ENCODE measurements at places on chromosomes 12 and 14.

DNA sequence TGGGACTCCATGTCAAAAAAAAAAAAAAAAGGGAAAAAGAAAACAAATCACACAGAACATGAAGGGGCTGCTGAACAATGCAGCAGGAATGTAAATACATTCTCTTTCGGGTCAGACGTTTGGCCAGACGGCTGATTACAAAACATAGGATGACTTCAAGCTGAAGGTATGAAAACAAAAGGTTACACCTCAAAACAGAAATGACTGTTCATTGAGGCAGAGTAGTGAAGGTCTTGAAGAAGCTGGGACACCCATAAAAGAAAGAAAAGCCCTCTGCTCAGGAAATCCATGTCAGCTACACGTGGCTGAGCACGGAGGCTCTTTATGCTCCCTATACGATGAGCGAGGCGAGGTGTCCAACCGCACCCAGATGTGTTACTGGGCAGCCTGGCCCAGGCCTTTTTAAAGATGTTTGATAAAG, 37.7 kb downstream of the FGD4 start:
- DNase-seq = no peak

DNA sequence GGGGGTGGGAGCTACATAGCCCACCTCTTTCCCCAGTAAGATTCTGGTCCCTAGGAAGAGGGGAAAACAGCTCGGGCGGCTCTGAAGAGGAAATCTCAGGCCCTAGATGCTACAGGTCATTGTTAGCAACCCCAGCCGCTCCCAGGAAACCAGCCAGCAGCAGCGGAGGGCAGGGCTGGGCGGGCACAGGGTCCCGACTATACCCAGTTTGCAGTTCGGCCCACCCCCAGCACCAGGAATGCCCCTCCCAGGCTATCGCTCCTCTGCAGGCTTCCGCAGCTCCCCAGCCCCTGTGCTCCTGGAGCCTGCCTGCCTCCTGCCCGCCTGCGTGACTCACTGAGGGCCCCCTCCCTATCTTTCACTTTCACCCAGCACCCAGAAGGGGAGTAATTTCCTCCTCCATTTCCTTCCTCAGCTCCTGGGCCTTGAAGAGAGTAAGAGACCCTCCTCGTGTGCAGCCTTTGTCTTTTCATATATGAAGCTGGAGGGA, 27.2 kb upstream of the PNMA1 start:
- no peak for DNase-seq

GRCh38 chr12:93060666-93061472, 131.8 kb upstream of the EEA1 start:
- DNase-seq = no peak

GRCh38 chr14:30678926-30679431, 56.9 kb downstream of the SCFD1 start:
- no peak for DNase-seq

DNA sequence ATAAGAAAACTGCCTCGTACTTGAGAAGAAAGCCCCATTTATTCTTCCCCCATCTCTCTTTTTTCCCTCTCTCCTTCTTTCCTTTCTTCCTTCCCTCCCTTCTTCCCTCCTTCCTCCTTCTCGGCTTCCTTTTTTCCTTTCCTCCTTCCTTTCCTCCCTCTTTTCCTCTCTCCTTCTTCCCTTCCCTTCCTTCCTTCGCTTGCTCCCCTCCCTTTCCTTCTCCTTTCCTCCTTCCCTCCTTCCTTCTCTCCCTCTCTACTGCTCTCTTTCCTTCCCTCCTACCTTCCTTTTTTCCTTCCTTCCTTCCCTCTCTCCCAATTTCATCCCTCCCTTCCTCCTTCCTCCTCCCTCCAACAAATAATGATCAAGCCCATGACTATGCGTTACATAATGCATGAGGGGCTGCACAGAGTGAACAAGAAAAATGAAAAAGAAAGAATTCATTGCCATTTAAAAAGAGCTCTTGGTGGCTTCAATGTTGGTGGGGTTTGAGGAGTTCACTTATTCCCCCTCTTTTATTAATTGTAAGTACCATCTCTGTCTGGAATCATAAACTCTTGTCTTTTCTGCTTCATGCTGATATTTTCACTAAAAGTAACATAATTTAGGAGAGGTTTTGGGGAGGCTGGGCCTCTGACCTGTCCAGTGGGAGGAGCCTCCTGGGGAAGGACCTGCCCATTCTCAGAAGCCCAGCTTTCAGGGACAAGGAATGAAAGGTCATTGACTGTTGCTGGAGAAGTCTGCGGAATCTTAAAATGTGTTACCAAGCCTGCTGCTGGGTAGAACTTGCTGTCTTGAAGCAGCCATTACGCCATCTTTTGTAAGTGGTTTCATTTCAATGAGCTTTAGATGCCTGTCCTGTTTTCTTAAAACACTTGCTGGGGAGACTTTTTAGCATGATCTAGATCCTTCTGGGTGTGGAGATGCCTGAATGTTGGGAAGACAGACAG, 144.3 kb downstream of the CHST11 start:
- no peak for DNase-seq

DNA sequence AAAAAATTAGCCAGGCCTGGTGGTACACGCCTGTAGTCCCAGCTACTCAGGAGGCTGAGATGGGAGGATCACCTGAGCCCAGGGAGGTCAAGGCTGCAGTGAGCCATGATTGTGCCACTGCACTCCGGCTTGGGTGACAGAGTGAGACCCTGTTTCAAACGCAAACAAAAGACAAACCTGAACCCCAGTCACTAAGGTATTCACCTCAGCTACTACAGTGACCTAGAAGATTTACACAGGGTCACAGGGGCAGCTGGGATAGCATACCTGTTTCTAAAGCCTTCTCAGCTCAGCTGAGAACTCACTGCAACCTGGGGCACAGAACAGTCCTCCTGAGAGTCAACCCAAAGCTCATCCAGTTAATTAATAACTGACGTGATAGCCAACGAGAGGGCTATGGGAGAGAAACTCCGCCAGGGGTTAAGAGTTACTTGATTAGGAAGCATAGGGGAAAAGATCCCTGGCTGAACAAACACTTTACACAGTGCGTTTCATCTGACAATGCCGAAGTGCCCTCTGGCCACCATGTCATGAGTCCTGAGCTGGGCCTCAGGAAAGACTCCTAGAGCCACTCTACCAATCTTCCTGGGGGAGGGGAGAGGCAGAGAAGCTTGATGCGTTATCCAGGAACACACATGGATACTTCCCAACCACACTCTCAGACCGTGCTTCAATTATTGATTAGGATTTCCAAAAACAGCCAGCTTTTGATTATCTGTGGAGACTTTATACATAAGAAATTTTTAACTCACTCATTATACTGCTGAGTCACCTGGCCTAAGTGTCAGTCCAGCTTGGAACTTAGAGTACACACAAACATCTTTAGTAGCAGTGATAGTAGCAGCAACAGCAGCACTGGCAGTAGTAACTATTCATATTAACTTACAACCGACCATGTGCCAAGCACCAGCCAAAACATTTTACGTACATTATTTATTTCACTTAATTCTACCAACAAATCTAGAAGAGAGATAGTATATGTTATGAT, 48.2 kb downstream of the FOXN3 start:
- no peak for DNase-seq

DNA sequence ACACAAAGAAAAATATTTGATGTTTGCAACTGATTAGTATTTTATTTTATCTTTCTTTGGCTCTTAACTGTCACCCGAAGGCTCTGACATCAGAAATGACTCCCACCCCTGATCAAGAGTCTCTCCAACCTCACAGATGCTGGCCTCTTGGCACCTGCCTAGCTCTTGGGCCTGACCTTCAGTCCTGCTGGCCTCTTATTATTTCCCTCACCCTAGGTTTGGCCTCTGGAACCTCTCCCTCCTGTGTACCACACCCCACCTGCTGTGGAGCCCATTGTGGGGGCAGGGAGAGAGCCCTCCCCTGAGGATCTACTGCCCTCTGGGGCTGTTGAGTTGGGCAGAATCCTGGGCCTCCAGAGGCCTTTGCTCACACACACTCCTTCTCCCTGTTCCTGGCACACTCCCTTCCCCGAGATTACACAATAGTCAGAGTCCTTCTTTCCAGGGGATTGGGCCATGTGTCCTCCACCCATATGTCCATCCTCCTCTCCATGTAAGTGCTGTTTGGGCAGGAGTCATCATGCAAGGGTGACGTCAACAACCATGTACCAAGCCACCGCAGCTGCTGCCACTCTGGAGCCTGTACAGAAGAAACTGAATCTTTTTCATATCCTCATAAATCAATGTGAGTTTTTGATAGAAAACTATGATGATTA, 124.3 kb downstream of the RASSF9 start:
- no peak for DNase-seq

- DNase-seq = no peak
Measured at GRCh38 chr14:95134304-95134933, 22.9 kb downstream of the DICER1 start.

- DNase-seq = no peak
Measured at GRCh38 chr12:9642606-9643265, 26.8 kb upstream of the CLEC2D start.

- DNase-seq = no peak
Measured at GRCh38 chr12:104631867-104632266, 175.1 kb downstream of the CHST11 start.

Measured in SK-N-DZ (cell line).